ENCODE measurements at places on chromosomes 7 and 10. TPM values are rescaled to one million over a fixed set of nuclear protein-coding genes. Genes with fewer than 3 reads are reported as not detected.
A peak's percentile ranks its signal among the peaks of the same experiment; 100 is the strongest.

GRCh38 chr7:70694971-70695794, 436.8 kb upstream of the GALNT17 start:
- H3K4me1 ChIP-seq = peaks cover 18% of the 10 kb centered on the region
- H3K36me3 ChIP-seq = no peaks in the 10 kb centered on the region
- H3K27ac ChIP-seq = peak overlapping the region; percentile 66
- peaks cover 39% of the 10 kb centered on the region for H3K27me3 ChIP-seq
- no peak for DNase-seq

DNA sequence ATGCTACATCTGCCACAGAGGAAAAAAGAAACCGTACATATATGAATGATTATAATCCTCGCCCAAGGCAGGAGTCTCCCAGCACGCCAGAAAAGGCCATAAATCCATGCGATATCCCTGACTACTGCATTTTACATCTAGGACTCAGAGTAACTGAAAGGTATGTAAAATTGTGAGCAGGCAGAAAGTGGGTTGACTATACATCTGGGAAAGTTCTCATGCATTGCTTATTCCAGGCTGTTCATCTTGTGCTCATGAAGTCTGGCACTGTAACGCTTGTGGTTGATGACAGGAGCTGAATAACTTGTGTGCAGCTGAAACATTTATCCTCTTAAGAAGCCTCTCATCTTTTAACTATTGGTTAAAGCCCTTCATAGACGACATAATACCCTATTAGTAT, 193.4 kb upstream of the STEAP4 start:
- H3K27me3 ChIP-seq = no peaks in the 10 kb centered on the region
- DNase-seq = no peak
- H3K4me3 ChIP-seq = no peak overlapping the region
- no peaks in the 10 kb centered on the region for H3K4me1 ChIP-seq

DNA sequence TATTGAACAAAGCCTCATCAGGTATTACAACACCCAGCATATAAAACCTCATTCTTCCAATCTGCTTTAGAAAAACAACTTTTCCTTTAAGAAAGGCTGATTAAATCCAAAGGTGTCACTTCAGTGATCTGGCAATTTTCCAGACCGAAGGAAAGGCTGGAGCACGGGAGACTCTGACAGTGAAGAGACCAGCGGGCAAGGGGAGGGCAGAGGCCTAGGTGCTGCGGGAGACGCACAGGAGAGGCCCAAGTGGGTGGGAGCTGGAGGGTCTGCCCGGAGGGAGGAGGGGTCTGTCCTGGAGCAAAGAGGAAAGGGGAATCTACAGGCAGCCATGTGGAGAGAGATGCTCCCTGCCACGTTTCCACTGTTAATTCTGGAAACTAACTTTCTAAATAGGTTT, 24.3 kb upstream of the PPP2R2D start:
- no peak for DNase-seq
- peaks cover 4% of the 10 kb centered on the region for H3K4me1 ChIP-seq
- H3K4me3 ChIP-seq = no peak overlapping the region
- H3K27me3 ChIP-seq = peaks cover 19% of the 10 kb centered on the region

The IFIT1 gene
- total RNA-seq = 6.3 TPM

The ANKRD1 gene
- total RNA-seq = not detected

The SLC13A1 gene
- total RNA-seq = not detected

The MLLT10 gene
- total RNA-seq = 36.4 TPM

All from activated CD8-positive, alpha-beta T cell treated with anti-CD3 and anti-CD28 coated beads for 36 hours (primary cell).